ENCODE measurements at places on chromosomes 7 and 10.

DNA sequence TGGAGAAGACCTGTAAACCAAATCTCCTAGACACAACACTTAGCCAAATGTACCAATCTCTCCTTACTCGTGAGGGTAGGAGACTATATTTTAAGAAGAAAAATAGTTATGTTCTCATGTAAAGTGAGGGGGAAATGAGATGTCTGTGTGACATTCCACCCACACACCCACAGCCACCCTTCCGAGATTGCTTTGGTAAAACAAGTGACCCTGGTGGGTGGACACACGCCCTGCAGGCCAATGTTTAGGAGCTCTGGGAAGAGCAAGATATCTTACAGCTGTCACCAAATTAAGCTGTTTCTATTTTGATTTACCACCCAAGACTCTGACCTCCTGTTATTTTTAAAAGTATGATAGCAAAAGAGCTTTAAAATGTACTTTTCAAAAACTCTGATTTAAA is 147.2 kb upstream of the PFKP start:
- no peak for DNase-seq

DNA sequence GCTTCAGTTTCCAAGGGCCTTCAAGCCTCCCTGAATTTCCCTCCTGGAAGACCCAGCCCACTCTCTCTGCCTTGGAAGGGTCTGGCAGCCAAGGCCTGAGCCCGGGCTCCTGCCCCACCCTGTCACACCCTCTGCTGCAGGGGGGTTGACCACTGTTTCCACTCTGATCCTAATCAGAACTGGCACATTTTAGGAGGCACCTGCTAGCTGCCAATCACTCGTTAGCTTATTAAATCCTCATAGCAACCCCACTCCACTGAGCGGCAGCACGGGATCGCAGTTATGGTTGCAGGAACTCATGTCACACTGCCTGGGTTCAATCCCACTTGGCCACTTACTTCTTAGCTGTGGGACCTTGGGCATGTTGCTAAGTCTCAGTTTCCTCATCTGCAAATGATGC is 12.9 kb downstream of the HSPB1 start:
- DNase-seq, result no peak

- no peak for DNase-seq
Measured at GRCh38 chr10:34203966-34204630, 611.0 kb downstream of the PARD3 start.

DNA sequence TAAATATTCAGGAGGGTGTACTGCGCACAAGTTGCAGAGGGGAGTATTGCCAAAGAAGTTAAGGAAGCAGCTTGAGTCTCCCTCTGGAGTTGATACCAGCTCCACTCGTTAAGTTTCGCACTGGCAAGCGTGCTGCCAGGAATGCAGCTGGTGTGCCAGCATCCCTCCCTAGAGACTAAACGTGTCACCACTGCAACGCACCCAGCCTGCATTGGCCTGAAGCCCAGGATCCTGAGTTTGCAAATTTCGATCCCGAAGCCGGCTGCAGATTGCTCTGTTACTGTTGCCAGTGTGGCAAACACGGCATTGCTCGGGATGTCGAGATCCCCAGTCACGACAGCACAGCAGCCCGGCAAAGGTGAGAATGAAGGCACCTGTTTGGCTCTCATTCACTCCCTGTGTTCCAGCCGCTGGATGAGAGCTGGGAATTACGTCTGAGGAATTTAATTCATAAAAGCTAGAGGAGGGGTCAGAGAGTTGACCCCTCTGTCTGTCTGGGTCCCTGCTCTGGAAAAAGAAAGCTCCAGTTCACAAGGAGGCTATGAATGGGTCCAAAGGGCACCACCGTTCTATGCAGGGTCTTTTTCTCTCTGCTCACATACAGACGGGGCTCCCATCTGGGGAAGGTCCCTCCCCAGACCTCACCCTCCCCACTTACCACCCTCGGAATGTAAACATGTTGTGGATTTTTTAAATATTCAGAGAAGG is 61.0 kb downstream of the NRP1 start:
- DNase-seq, result no peak

- DNase-seq, result peak; percentile 38
Measured at GRCh38 chr7:36875794-36876193, 151.5 kb upstream of the AOAH start.

GRCh38 chr7:70700941-70701425 is 431.0 kb upstream of the GALNT17 start:
- DNase-seq, result no peak

- no peak for DNase-seq
Measured at GRCh38 chr10:58775960-58776567, 263.4 kb downstream of the BICC1 start.

GRCh38 chr7:95788258-95788657 is 15.9 kb downstream of the DYNC1I1 start:
- DNase-seq, result no peak

- DNase-seq, result peak; percentile 94
Measured at GRCh38 chr7:24884401-24884800, 95.6 kb downstream of the OSBPL3 start.

GRCh38 chr10:43350156-43350555 is 21.3 kb upstream of the FXYD4 start:
- DNase-seq, result no peak

GRCh38 chr10:10623958-10624566 is 393.6 kb upstream of the CELF2 start:
- DNase-seq, result no peak

DNA sequence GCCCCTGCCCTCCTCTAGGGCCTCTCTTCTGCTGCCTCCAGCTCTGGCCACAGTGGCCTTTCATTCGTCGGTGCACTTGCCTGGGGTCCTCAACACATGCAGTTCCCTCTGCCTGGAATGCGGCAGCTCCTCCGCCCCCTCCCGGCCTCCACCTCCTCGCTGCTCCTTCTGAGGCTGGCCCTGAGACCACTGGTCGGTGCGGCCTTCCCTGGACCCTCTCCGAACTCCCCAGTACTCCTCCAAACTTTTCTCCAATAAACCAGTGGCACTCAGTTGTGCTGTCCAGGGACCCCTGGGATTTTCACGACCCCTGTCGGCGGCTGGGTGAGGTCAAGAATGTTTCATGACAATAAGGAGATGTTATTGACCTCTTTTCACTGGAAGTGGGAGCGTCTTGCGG is 53.5 kb downstream of the BMS1 start:
- DNase-seq, result no peak

- peak; percentile 98 for DNase-seq
Measured at GRCh38 chr7:51349820-51350545, 33.4 kb upstream of the COBL start.
